ENCODE measurements at places on chromosomes 5 and 9.

GRCh38 chr5:139147483-139148087 is 50.6 kb downstream of the SIL1 start:
- peak; percentile 89 for DNase-seq

GRCh38 chr9:134275375-134275774 is 50.9 kb upstream of the RXRA start:
- DNase-seq: no peak

DNA sequence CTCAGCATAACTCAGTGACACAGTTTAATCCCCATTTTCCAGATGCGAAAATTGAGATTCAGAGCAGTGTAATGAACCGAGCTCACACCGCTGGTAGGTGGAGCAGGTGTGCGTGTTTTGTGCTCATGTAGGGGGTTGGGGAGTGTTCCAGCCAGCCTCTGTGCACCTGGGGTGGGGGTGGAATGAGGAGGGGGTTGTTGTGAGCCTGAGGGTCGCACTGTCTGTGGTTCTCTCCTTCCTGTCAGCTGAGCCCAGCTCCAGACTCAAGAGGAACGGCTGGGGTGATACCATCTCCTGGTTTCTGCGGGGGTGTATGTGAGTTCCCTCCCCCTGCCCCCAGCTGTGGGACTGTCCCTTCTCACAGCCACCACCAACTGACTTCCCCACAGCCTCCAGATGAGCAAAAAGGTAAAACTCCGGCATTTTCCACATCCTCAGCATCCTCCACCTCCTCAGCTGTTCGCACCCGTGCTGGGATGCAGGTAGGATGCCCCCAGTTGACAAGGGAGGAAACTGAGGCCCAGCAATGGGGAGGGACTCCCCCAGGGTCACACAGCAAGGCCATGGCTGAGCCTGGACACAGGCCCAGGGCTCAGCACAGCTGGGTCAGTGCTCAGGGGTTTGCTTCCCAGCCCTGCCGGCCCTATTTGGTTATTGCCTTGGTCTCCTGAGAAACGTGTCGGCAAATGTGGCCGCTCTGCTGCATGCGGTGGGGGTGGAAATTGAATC is 2.1 kb downstream of the SH2D3C start:
- no peak for DNase-seq

- no peak for DNase-seq
Measured at GRCh38 chr9:74006935-74007334, 490.2 kb upstream of the RORB start.
